ENCODE measurements at places on chromosomes 7 and 10.

- DNase-seq = no peak
Observed at GRCh38 chr7:8581842-8582241, 148.4 kb downstream of the NXPH1 start.

- DNase-seq = no peak
Observed at GRCh38 chr7:88700725-88701124, 58.8 kb upstream of the ZNF804B start.

GRCh38 chr7:51226063-51226755 lies 90.4 kb downstream of the COBL start:
- no peak for DNase-seq

DNA sequence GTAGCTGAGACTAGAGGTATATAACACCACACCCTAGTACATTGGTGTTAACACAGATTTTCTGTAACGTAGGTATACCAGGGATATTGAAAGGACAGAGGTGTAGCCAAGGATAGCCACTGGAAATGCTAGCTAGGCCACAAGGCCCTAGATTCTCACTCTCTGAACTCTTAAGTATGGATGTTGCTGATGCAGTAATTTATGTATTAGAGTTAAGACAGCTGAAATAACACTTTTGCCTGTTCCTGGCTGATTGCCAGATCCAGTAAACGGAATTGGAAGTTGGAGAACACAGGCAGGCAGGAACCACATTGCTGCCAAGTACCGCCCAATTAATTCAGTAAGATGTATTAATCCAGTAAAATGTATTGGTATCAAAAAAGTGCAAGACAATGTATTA lies 1.8 kb downstream of the CALU start:
- no peak for DNase-seq

DNA sequence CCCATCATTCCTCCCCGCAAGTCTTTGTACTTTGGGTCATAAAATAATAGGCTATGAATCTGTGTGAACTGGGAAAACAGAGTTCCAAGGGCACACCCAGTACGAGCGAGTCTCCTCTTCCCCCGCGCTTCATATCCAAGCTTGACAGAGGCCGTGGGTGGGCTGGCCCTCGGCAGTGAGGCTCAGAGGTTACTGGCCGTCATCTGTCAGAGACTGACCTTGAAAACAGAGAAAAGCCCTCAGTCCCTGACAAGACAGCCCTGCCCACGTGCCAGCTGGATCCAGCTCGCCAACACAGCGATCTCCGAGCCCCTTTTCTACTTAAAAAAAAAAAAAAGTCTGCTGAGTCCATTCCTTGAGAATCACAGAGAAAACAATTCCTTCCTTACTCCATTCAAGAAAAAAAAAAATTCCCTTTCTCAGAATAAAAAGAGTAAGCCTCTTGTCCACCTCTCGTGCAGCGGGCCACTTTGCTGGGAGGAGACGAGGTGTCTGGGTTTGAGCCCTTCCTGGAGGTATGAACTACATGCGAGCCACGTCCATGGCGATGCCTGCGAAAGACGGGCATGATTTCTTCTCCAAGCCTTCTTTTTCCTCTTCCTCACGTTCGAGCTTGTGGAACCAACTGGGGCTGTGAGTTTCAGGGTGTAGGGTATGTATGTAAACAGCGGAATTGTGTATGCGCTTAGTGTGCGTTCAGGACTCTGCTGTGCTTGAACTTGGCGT lies 744 bp upstream of the BICC1 start:
- no peak for DNase-seq

DNA sequence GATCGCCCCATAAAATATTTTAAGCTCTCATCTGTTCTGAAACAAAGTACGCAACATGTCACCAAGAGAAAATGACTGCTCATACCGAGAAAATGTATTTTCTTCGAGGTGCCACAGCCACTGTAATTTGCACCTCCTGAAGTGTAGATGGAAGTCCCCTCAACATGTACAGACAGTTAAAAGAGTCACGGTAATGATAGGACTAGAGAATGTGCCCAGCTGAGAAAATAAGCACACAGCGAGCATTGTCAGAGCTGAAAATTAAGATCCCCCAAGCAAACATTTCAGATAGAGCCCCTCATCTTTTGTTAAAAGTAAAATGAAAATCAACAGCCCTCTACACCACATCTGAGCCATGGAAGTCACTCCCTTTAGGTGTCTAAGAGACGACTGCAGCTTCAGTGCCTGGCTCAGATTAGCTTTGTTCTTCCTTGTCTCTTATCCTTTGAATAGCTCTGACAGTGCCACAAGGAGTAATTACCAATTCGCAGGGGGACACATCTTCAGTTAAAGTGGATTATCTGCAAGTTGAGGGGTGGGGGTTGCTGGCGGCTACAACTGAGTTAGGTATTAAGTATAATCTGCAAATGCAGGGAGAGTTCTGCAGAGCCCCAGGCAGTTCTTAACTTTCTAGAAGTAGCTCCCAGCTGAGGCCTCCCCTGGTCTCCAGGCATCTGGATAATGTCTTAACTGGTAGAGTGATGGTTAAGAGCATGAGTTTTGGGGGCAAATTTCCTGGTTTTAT lies 222.7 kb upstream of the C7orf33 start:
- no peak for DNase-seq

DNA sequence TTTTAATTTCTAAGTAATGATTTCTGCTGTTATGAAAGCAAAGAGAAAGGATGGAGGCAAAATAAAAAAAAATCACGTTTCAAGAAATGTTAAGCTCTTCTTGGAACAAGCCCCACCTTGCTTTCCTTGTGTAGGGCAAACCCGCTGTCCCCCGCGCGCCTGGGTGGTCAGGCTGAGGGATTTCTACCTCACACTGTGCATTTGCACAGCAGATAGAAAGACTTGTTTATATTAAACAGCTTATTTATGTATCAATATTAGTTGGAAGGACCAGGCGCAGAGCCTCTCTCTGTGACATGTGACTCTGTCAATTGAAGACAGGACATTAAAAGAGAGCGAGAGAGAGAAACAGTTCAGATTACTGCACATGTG lies 2.4 kb downstream of the ADRB1 start:
- no peak for DNase-seq

DNA sequence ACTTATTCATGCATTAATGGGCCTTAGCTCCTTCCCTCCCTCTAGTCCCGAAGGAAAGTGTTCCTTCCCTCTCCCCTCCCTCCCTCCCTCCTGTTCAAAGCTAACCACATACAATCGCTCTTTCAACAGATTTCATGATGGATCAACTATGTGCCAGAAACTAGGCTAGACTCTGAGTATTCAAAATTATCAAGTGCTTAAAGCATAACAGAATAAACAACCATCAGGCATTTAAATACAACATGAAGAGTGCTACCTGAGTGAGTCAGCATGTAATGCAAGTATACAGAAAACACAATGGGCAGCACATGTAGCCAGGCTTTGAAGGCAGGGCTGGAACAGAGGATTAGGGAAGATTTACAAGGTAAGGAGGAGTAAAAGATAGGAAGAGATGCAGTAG lies 11.3 kb downstream of the CHCHD3 start:
- DNase-seq = no peak

Data from CD4-positive, alpha-beta T cell treated with Interleukin-15 for 1 hour (primary cell).